ENCODE measurements at places on chromosomes 1 and 21.

DNA sequence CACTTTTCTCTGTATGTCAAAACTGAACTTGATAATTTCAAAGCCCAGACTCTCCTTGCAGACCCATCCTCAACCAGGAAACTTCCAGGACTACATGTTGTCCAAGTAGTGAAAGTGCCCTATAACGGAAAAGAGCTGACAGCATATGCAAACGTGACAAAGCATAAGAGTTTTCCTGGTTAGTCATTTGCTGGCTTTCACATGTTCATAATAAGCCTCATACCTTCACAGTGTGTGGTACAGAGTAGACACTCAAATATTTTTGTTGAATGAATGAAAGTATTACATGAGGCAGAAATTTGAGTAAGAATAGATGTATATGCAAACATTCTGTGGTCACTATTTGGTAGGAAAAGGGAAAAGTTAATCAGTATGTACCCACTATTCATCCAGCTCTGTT, 473.3 kb downstream of the MRPL39 start:
- no peak for DNase-seq

GRCh38 chr21:24976238-24976637, 631.0 kb downstream of the MRPL39 start:
- DNase-seq, result no peak

GRCh38 chr1:39167632-39168209, 36.8 kb upstream of the MACF1 start:
- peak; percentile 55 for DNase-seq

GRCh38 chr1:82225421-82226185, 424.9 kb downstream of the ADGRL2 start:
- DNase-seq, result no peak

DNA sequence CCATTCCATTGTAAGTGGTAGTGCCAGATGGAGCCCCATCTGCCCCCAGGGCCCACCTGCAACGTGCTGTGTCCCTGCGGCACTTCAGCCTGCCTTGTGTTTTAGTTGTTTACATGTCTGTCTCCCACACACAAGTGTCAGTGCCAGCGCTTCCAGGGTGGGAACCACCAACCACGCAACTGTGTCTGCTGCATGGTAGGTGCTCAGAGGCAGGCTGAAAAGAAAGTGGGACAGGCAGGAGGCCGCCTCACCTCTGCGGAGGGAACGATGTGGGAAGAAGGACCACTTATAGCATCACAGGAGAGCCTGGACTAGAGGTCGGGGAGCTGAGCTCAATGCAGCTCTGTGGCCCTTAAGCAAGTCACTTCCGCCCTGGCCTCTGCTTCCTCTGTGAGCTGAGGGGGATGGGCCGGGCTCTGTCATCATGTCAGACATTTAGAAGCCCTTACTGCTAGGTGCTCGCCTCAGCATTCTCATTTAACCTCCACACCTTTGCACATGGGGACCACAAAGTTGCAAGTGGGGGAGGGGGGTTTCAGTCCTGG, 17.9 kb downstream of the SLC9A1 start:
- no peak for DNase-seq

DNA sequence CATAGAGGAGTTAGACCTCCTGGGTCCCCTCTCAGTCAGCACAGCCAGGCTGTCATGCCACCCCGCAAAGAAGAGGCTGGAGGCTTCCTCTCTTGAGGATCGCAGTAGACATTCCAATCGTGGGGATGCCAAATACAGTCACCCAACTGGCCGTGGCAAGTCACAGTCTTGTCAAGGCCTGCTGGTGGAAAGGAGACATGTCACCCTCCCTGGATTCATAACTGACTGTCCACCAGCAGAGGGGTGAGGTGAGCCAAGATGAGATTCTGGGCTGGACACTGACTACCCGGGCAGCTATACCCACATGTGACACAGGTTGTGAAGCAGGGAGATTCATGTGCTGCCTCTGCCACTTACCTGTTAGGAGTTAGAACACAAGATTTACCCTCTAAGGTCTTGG, 123.5 kb upstream of the NGF start:
- no peak for DNase-seq

GRCh38 chr21:45468051-45468970, 63.3 kb downstream of the COL18A1 start:
- DNase-seq, result no peak

GRCh38 chr1:228081578-228082213, 812 bp upstream of the ARF1 start:
- no peak for DNase-seq

DNA sequence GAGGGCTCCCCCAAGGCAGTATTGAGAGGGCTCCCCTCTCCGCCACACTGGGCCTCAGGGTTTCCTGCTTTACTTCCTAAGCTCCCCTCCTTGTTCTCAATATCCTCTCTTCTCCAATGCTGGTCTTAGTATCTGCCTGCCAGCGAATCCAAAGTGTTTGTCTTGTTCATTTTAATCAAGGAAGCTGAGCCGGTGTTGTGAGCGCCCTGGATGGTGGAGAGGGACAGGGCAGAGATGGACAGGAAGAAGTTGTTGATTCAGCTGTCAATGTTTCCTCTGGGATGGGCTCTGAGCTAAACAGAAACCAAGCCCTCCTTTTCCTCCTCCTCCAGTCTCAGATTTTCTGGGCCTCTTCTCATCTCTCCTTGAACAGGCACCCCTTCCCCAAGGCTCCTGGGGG, 5.4 kb downstream of the OLFML3 start:
- DNase-seq, result no peak

GRCh38 chr1:205391386-205391785, 30.5 kb downstream of the LEMD1 start:
- DNase-seq, result no peak
